ENCODE measurements at places on chromosomes 3 and 15.

- no peak for DNase-seq
Measured at GRCh38 chr3:148360051-148360450, 337.7 kb upstream of the AGTR1 start.

- no peak for DNase-seq
Measured at GRCh38 chr3:66812136-66812535, 186.0 kb upstream of the KBTBD8 start.

DNA sequence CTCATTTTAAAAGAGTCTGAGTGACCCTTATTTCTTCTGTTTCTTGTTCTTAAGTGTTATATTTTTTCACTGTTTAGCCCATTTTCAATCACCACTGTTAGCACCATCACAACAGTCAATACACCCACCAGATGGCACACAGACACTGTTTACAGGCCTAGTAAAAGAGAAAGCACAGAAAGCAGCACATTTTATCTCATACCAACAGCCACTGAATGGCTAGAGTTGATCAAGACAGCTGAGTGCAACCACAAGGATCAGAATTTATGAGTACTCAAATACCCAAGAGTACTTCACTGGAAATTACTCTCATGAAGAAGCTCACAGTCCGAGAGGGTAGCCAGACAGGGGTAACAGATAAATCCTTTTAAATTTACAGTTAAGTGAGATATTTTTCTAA is 127.0 kb downstream of the TFDP2 start:
- peak; percentile 22 for DNase-seq

- DNase-seq = peak; percentile 86
Measured at GRCh38 chr3:152258448-152259393, 10.0 kb upstream of the MBNL1 start.

- DNase-seq = no peak
Measured at GRCh38 chr3:113454057-113454456, 12.8 kb upstream of the CFAP44 start.

DNA sequence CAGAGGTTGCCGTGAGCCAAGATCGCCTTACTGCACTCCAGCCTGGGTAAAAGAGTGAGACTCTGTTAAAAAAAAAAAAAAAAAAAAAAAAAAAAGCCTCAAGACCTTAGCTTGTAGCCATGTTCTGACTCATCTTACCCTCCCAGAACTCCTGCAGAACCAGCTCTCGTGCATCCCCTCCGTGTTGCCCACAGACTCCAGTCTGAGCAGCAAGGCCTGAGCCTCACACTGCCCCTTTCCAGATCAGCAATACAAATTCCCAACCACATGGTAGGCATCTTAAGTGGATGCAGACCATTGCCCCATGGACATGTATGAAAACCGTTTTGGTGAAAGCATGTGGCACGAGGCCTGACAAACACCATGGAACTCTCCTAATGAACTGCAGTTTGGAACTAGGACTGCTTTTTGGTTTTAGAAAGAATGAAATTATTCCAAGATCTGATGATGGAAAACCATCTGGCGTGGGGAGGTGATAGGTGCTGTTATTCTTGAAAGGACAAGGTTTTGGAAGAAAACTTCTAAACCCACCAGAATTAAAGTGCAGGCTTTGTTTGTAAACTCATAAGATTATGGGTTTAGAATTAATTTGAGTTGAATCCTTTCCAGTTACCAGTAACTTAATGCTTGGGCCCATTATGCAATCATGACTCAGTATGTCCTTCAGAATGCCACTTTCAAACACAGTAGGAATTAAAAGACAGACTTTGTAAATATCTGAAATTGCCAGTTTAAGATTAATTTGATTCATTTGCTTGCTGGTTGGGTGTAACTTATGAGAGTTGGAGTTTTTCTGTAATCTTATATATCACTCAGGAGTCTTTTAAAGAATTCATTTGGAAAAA is 163.7 kb upstream of the LRTM1 start:
- no peak for DNase-seq
